ENCODE measurements at places on chromosomes 13 and 19. TPM values are rescaled to one million over a fixed set of nuclear protein-coding genes. Genes with fewer than 3 reads are reported as not detected.

The FXYD7 gene
- total RNA-seq: not detected

The ZNF578 gene
- total RNA-seq: 7.0 TPM

The DACH1 gene
- total RNA-seq: 0.17 TPM

The OCEL1 gene
- 3.8 TPM for total RNA-seq

The ZNF723 gene
- not detected for total RNA-seq

The KCNRG gene
- 2.6 TPM for total RNA-seq

The USHBP1 gene
- total RNA-seq: 0.15 TPM

The FCER2 gene
- not detected for total RNA-seq

The CLDND2 gene
- total RNA-seq: not detected

The PLVAP gene
- total RNA-seq: not detected

The TTC9B gene
- 0.17 TPM for total RNA-seq

The CYP2F1 gene
- total RNA-seq: not detected

The FUT6 gene
- total RNA-seq: not detected

The WDR62 gene
- total RNA-seq: 0.50 TPM

The SIGLEC11 gene
- not detected for total RNA-seq

The FAM124A gene
- total RNA-seq: 0.29 TPM

The SIGLEC5 gene
- not detected for total RNA-seq

The TINCR gene
- total RNA-seq: not detected

The FCHO1 gene
- total RNA-seq: 0.29 TPM

The TMEM143 gene
- 4.1 TPM for total RNA-seq

The C1QTNF9B gene
- total RNA-seq: 0.44 TPM

The KCNJ14 gene
- 1.2 TPM for total RNA-seq

The FBXL3 gene
- 70.5 TPM for total RNA-seq

The FFAR3 gene
- not detected for total RNA-seq

The PINLYP gene
- total RNA-seq: 2.0 TPM

All from smooth muscle cell of trachea (primary cell).